ENCODE measurements at places on chromosomes 12 and 14.

DNA sequence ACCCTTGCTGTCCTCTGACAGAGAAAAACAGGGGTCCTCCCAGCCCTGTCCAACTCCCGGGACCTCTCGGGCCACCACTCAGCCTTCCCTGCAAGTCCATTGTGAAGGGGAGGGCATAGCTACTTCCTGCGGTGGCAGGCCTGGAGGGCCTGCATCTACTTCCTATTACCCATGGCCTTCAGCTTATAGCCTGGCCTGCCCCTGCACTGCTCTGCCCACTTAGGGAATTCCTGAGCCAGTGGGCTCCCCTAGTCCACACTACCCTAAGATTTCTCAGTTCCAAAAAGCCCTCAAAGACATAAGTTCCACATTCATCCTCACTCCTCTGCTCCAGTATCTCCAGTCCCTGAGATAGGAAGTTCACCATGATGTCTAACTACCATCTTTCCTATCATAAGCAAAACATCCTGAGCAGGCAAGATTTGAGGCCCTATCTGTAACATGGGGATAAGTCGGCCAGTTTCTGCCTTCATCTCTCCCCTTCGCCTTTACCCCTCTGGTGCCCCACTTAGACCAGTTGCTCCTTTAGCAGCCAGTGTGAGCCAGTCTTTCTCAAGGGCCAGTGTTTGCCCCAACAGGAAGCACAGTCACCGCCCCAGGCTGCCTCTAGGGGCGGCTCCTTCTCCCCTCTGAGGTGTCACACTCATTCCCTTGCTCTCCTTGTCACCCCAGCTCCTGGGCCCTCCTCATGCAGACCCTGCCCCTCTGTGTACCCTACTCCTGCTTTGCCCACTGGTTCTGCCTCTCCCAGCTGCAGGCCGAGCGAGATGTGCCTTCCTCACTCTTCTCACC is 10.9 kb downstream of the HDAC7 start:
- no peak for DNase-seq

GRCh38 chr12:267581-268482 is 5.2 kb upstream of the SLC6A13 start:
- no peak for DNase-seq

- DNase-seq, result peak; percentile 10
Observed at GRCh38 chr12:22287101-22287500, 47.4 kb downstream of the ST8SIA1 start.

- DNase-seq, result no peak
Observed at GRCh38 chr12:53593707-53594106, 32.5 kb downstream of the ATF7 start.

DNA sequence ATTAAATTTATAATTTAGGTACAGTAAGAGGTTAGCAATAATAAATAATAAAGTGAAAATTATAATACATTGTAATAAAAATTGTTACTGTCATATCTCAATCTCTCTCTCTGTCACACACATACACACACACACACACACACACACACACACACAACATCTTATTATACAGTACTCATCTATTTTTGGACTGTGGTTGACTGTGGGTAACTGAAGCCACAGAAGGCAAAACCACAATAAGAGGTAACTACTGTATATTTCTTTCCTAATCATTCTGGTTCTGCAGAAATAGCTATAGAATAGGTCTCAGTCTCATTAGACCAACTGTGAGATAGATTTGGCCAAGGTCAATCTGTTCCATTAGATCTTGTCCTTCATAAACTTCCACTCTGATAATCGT is 33.1 kb upstream of the PTPRO start:
- no peak for DNase-seq

- DNase-seq, result peak; percentile 65
Observed at GRCh38 chr12:120126635-120127005, 10.1 kb upstream of the RAB35 start.

DNA sequence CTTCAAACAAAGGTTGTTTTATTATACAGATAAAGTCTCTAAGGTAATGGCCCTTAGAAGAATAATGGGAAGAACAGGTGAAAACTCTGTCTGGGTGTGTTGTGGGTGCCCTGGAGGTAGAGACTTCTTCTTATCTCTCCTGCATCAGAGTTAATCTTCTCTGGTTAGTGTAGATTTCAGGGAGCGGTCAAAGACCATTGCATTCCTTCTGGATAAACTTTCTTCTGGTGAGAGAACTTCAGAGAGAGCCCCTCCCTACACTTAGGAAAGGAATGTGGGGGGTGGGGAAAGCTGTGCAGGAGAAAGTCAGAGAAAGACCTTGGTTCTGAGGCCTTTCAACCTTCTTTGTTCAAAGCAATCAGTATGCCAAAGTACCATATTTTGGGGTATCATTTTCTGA is 658.5 kb downstream of the DIO2 start:
- no peak for DNase-seq

- DNase-seq, result peak; percentile 99
Observed at GRCh38 chr14:74619672-74620131, 7.7 kb upstream of the LTBP2 start.

DNA sequence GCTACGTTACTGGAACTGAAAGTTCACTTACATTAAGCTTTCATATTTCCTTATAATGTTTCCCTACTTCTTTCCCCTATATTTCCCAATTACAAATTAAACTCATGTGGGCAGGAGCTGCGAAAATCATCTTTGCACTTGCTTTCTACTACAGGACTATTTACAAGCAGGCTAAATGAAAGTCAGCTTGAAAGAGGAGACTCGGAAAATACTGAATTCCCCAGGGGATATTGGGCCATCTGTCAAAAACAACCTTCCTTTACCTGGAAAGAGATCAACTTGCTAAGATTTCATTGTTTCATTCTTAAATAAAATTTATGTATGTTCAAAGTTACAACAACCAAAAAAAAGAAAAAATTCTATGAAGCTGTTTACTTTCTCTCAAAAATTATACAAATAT is 92.8 kb upstream of the BBS10 start:
- no peak for DNase-seq

- DNase-seq, result no peak
Observed at GRCh38 chr14:22650046-22650739, 6.0 kb upstream of the OR6J1 start.

DNA sequence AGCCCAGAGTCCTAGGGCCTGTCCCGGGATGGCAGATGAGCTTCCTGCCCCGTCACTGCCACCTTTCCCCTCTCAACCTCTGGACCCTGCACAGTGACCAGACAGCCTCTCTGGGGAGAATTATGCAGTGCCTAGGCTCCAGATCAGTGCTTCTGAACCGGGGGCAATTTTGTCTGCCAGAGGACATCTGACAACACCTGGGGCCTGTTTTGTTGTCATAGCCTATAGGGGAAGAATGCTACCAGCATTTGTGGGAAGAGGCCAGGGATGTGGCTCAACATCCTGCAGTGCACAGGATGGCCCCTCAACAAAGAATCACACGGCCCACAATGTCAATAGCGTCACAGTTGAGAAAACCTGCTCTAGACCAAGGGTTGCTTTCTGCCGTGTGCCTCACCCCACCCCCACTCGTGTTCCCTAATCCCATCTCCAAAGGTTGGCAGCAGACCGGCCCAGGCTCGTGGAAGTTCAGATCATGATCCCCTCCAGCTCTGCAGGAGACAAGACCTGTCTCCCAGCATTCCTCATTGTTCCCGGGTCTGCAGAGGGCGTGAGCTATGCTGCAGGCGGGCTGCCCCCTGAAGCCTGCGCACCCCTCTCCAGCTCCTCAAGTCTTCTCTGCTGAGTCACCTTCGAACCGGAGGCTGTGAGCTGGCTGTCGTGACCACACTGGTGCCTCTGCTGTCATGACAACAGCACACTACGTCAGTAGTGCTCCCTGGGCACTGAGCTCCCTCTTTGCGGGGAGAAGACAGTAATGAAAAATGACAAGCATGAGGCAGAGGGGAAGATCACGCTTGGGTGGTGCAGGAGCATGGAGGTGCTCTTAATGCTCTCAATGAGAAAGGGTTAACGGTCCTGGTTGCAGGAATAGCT is 2.0 kb upstream of the GAPDH start:
- DNase-seq, result peak; percentile 98

DNA sequence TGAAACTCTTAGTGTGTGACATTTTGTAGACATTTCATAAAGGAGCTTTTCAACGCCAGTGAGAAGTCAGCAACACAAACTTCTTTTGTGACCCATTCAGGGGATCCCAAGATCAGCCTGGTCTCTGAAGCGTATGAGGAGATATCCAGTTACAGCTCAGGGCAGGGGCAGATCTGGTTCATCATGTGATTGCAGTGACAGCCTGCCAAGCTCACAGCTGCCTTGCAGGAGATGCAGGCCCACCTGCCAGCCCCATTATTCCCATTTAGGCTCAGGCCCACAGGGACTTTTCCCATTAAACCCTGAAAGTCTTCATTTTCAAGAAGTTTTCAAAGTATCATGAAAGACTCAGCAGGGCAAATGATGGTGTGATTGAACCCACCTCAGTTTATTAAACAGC is 38.3 kb downstream of the SRGAP1 start:
- no peak for DNase-seq

- DNase-seq, result peak; percentile 22
Observed at GRCh38 chr12:67517181-67517887, 131.2 kb upstream of the DYRK2 start.

DNA sequence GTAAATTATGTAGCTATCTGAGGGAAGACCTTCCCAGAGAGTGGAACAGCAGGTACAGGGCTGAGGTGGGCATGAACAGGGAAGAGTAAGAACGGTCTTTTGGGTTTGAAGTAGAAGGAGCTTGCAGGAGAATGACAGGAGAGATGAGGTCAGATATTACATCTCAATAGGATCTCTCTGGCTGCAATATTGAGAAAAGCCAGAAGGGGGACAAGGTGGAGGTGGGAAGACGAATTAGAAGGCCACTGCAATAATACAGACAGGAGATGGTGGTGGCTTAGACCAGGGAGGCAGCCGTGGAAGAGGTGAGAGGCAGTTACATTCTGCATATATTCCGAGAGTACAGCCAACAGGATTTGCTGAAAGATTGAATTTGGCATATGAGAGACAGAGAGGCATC is 310.2 kb downstream of the APAF1 start:
- peak; percentile 1 for DNase-seq

DNA sequence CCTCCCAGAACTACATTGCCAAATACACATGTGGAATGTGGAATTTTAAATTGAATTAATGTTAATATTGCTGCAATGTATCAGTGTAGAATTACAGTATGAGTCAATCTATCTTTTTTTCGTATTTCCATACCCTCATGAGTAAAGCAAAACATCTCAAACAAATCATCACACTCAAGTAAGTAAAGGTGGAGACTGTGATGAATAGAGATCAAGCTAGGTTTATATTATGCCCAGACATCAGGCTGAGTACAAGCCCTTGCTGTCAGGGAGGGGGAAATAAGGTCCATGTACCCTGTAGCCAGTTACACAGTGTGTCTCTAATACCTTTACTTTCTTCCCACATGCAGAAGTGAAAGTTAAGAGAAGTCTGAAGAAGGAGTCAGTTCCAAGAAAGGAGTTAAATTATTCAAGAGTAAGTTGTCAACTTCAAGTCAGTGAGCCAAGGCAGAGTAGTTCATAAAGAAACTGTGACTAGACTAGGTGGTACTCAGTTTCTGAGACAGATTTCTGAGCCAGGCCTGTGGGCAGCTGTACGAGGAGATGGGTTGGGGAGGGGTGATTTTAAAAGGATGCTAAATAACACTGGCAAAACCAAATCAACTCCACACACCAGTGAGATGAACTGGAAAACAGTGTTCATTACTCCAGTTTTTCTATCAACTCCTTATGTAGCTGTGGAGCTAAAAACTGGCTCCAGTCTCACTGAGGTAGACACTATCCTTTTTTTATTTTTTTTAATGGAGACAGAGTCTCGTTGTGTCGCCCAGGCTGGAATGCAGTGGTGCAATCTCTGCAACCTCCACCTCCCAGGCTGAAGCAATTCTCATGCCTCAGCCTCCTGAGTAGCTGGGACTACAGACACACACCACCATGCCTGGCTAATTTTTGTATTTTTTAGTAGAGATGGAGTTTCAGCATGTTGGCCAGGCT is 23.8 kb upstream of the STK38L start:
- peak; percentile 26 for DNase-seq

GRCh38 chr14:62064751-62065323 is 302.6 kb downstream of the SNAPC1 start:
- peak; percentile 6 for DNase-seq

DNA sequence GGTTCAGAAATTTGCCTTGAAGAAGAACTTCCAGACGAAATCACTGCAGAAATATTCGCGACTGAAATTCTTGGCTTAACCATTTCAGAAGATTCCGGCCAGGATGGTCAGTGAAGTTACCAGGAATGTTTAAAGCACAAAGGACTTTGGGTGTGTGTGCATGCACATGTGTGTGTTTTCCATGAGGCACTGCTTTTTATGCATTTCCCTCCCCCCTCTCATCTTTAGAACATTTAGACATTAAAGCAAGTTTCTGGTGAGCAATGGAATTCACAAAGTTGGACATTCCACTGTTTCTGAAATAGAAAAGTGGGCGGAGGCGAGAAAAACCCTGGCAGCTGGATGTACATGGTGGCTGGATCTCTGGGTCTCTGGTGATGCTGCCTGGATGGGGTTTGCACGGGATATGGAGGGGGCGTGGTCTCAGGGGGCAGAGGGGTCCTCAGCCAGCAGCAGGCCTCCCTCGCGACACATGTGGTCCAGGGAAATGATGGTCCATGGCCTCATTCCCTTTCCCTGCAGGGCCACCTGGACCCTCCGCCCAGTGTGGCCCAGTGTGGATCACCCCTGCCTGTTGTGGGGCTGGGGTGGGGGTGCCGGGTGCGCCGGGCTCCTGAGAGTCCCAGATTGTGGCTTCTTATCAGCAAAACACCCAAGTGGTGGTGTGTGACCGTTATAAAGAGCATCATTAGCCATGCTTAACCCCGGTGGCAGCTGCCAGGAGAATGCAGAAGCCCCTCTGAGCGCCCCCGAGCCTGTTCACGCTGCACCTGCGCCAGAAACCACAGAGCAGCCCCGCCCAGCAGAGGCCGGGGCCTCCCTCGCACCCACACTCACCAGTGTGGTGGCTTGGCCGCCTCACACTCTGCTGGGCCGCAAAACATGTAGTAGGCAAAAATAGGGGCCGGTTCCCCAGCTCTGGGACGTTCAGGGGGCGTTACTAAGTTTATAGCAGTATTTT is 17.8 kb upstream of the BCL7A start:
- DNase-seq, result peak; percentile 95

DNA sequence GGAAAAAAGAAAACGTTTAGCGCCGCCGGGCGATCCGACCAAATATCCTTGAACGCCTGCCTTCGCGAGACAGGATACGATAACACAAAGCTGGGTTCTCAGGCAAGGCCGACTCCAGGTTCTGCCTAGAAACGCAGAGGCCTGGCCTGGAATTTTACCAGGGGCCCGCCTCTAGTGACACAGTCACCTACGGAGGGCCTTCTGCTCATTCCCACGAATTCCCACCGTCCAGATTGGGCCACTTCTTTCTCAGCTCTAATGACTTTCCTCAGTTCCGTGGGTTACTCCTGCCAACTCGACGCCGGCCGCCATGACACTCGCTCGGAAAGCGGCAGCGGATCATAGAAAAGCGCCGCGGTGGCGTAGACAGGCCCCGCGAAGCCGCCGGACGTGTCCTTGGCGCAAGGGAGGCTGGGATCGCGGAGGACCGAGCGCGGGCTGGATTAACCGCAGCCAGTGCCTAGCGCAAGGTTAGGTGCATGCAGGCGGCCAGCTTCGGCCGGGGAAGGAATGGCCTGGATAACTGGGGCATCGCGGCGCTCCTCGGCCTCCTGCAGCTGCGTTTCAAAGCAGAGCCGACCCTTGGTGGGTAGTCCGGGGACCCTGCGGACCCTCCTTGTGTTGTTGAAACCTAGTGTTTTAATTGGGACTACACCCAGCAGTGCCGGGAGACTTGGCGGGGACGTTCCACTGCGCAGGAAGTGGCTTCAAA is at the start of gene TRIP11:
Gene TRIP11, minus strand, starts transcription at position 341 of the 712 bp plus-strand sequence. CDS start 374 bp downstream, outside the sequence.
- DNase-seq, result peak; percentile 93

GRCh38 chr14:70718383-70719118 is 76.8 kb downstream of the TTC9 start:
- DNase-seq, result no peak

Data from AG10803 (cell line).